Activated T-helper 1 cell treated with anti-CD3 and anti-CD28 coated beads, Interleukin-12 subunit alpha, Interleukin-12 subunit beta, Interleukin-2, Interleukin-4 antibody, amounts not matched to agents 30 ng/mL and 10 ng/mL and 1 ng/mL, durations not matched to agents 14 hours and 24 hours and 36 hours (primary cell): ENCODE measurements at places on chromosomes 6 and 20. TPM values are rescaled to one million over a fixed set of nuclear protein-coding genes. Genes with fewer than 3 reads are reported as not detected.

DNA sequence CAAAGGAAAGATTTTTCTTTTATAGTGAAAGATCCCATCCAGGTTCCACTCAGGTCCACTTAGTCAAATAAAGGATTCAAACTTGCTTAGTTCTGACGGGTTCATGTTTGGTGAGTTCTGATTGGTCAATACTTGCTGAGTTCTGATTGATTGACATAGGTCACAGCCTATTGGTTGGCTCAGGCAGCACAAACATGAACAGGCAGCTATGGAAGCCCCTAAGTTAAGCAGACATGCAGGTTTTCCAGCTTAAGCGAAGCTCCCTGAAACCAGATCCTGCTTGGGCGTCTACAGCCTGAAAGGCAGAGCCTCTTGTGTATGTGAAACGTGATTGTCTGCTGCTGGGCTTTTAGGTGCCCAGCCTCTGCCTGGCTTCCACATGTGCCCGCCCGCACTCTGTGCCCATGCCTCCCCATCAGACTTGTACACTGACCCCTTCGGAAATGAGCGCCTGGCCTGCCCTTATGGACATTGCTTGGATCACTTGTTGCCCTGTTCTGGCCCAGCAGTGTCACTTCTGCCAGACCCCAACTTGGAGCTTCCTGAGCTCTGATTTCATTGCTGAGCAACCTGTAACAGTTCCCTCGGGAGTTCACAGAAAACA is 45.4 kb upstream of the ECI2 start:
- DNase-seq: no peak

GRCh38 chr6:42758756-42759430 is 13.0 kb upstream of the TBCC start:
- no peak for DNase-seq

- no peak for DNase-seq
These were observed 20.2 kb downstream of the PIM1 start for GRCh38 chr6:37190159-37190535.

SEL1L2 gene
- not detected in 2 replicates for total RNA-seq

DNA sequence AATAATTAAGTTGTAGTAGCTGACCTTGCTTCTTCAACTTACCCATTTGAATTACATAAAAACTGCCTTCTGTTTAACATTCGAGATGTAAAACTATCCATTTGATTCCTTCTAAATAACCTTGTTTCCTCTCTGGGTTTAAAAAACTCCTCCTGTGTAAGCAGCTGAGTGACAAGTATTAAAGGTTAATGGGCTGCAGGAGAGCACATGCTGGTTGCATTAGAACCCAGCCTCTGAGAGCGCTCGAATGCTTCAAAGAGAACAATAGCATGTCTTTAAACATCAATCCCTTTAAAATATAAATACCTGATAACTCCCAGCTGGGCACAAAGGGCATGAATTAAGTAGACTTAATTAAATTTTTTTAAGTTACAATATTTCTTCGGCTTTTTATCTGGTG is 215.8 kb downstream of the EYA4 start:
- DNase-seq: no peak

GRCh38 chr20:41587956-41588355 is 30.2 kb downstream of the CHD6 start:
- no peak for DNase-seq

DNA sequence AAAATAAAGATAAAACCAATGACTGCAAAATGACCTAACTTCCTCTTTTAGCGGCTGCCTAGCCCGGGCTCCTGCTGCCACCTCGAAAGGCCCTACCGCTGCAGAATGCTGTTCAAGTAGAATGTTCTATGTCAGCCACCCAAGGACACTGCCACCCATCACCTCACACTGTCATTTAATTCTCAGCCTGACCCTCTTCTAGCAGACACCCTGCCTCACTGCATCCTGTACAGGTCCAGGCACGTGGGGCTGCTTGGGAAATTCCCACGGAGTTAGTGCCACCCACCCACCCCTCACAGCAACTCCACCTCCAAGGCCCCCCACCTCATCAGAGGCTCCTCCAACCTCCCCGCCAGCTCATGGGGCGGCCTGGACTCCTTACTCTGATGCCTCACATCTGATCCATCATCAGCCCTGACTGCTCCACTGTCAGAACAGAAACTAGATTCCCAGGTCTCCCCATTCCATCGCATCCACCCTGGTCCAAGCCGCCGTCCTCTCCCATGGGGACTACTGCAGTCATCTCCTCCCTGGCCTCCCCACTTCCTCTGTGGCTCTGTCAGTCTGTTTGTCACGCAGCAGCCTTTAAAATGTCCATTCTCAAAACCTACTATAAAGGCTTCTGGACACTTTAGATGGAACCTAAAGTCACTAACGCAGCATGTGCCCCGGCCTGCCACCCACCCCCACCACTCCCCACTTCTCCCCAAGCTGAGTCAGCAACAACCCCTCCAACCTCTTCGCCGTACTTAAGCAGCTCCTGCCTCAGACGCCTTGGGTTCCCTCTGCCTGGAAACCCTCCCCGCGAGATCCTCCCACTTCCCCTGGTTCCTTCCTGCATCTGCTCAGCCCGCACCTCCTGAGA is 17.0 kb downstream of the NFATC2 start:
- no peak for DNase-seq

GRCh38 chr20:20203784-20204183 is 151.5 kb downstream of the CFAP61 start:
- DNase-seq: no peak

- no peak for DNase-seq
These were observed 11.8 kb downstream of the SCML4 start for GRCh38 chr6:107812234-107812769.

EGFL8 gene
- total RNA-seq: 8.3 and 9.1 TPM in 2 replicates

FABP7 gene
- total RNA-seq: not detected in 2 replicates

GRCh38 chr20:52569201-52569600 is 377.6 kb upstream of the ZFP64 start:
- no peak for DNase-seq
